ENCODE measurements at places on chromosomes 4 and X. TPM values are rescaled to one million over a fixed set of nuclear protein-coding genes. Genes with fewer than 3 reads are reported as not detected.

DNA sequence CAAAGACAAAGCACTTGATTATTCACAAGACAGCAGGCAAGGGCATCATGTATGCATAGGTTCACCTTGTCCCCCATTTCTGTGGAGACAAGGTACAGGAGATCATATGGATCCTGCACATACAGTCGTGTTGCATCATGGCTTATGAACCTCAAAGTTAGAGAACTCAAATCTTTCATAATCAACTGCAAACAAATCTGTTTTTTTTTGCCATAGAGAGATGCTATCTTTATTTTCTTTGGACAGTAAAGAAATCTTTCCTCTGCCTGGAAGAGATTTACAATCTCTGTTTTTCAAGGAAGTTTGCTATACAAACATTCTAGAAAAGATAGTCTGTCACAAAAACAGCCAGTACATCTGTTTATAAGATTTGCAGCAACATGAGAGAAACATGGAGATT, 578.8 kb downstream of the ANKRD50 start:
- no peak overlapping the region for H3K4me3 ChIP-seq
- H3K4me1 ChIP-seq: no peaks in the 10 kb centered on the region
- H3K36me3 ChIP-seq: no peaks in the 10 kb centered on the region
- DNase-seq: no peak

The REELD1 gene
- total RNA-seq: 0.29 TPM

DNA sequence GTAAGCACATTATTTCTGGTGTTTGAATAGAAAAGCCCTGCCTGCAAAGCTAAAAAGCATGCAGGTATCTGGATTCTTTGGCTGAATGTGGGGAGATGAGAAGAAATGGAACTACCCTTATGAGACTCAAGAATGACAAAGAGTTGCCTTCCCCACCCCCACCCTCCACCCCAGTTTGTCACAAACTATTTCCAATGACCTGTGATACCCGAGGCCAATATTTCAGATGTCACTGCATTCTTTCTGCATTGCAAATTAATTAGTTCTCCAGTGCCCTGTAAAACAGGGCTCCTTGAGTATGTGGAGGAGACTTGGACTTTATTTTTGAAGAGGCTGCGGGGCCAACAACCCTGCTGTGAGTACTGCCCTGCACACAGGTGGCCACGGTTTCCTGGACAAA, 116.4 kb downstream of the ZNF827 start:
- H3K27me3 ChIP-seq: no peaks in the 10 kb centered on the region
- no peak overlapping the region for H3K4me3 ChIP-seq
- no peaks in the 10 kb centered on the region for H3K4me1 ChIP-seq
- no peak for DNase-seq

DNA sequence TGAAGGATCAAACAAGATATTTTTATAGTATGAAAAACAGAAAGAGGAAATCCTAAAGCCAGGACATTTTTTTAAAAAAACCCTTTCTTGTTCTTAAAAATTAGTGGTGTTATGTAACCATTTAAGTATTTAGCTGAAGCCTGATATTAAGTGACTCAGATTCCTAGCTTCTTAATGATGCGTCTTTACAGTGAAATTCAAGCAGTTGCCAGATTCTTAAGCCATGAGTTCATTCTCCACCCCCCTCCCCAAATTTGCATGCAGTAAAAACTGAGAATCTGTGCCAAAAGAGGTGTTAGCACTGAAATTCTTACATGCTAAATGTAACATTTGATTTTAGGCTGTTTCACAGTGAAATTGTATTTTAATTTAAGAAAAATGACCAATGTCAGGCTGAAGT, 180.8 kb downstream of the RAPGEF2 start:
- no peaks in the 10 kb centered on the region for H3K36me3 ChIP-seq
- no peak for DNase-seq
- H3K4me3 ChIP-seq: no peak overlapping the region
- no peak overlapping the region for H3K27ac ChIP-seq

- no peaks in the 10 kb centered on the region for H3K36me3 ChIP-seq
- H3K27ac ChIP-seq: no peak overlapping the region
- H3K27me3 ChIP-seq: no peaks in the 10 kb centered on the region
- DNase-seq: no peak
Observed at GRCh38 chrX:80879916-80880315, 70.2 kb upstream of the BRWD3 start.

DNA sequence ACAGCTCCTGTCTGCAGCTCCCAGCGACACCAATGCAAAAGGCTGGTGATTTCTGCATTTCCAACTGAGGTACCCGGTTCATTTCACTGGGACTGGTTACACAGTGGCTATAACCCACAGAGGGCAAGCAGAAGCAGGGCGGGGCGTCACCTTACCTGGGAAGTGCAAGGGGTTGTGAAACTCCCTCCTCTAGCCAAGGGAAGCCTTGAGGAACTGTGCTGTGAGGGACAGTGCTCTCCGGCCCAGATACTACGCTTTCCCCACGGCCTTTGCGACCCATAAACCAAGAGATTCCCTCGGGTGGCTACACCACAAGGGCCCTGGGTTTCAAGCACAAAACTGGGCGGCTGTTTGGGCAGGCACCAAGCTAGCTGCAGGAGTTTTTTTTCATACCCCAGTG, 218.9 kb downstream of the PPP3CA start:
- no peaks in the 10 kb centered on the region for H3K27me3 ChIP-seq
- DNase-seq: no peak
- no peaks in the 10 kb centered on the region for H3K36me3 ChIP-seq
- no peak overlapping the region for H3K4me3 ChIP-seq

- H3K4me3 ChIP-seq: no peak overlapping the region
- H3K4me1 ChIP-seq: peaks cover 11% of the 10 kb centered on the region
- no peaks in the 10 kb centered on the region for H3K27me3 ChIP-seq
- DNase-seq: no peak
- peak overlapping the region; percentile 3 for H3K27ac ChIP-seq
- H3K36me3 ChIP-seq: no peaks in the 10 kb centered on the region
Observed at GRCh38 chr4:30769093-30769492, 48.9 kb downstream of the PCDH7 start.

DNA sequence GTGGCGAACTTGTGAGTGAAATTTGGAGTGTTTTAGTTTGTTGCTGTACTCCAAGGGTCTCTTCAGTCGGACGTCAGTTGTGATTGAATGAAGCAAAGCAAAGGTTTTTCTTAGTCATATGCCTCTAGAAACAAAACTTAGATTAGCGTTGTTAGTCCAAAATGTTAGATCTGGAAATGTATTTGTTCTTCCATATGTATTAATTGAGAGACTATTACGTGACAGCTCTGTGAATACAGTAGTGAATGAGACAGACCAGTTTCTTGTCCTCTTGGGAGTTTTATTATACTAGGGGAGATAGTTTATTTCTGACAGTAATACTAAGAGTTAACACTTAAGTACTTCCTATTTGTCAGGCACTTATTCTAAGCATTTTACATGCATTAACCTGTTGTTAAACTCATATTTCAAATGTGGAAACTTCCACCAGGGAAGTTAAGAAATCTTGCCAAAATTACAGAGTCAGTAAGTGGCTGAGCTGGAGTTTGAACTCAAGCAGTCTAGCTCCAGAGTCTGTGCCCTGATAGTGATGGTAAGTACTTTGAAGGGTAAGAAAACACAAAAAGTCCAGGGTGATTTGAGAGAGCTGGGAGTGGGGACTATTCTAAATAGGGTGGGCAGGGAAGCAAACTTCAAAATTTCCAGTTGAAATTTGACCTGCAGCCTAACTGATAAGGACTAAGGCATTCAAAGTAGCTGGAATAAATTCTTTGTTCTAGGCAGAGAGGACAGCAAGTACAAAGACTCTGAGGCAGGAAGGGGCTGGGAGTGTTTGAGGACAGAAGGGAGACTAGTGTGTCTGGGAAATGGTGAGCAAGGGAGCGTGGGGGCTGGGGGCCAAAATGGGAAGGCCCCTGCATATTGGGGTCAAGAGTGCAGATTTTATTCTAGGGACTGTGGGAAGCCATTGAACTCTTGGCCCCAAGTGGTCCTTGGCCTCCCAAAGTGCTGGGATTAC, 17.0 kb downstream of the ADD1 start:
- H3K4me3 ChIP-seq: no peak overlapping the region
- H3K27me3 ChIP-seq: no peaks in the 10 kb centered on the region
- H3K36me3 ChIP-seq: no peaks in the 10 kb centered on the region
- H3K27ac ChIP-seq: no peak overlapping the region
- H3K4me1 ChIP-seq: peaks cover 8% of the 10 kb centered on the region

GRCh38 chrX:39458779-39459178, 639.0 kb downstream of the BCOR start:
- no peak overlapping the region for H3K4me3 ChIP-seq
- no peaks in the 10 kb centered on the region for H3K4me1 ChIP-seq
- H3K27ac ChIP-seq: no peak overlapping the region
- no peaks in the 10 kb centered on the region for H3K36me3 ChIP-seq
- no peak for DNase-seq
- no peaks in the 10 kb centered on the region for H3K27me3 ChIP-seq

The PLXNB3 gene
- 18.0 TPM for total RNA-seq

The TADA2B gene
- total RNA-seq: 19.2 TPM

- H3K27ac ChIP-seq: no peak overlapping the region
- DNase-seq: no peak
- H3K27me3 ChIP-seq: no peaks in the 10 kb centered on the region
- H3K4me1 ChIP-seq: no peaks in the 10 kb centered on the region
Observed at GRCh38 chrX:9355739-9356138, 109.1 kb upstream of the TBL1X start.

DNA sequence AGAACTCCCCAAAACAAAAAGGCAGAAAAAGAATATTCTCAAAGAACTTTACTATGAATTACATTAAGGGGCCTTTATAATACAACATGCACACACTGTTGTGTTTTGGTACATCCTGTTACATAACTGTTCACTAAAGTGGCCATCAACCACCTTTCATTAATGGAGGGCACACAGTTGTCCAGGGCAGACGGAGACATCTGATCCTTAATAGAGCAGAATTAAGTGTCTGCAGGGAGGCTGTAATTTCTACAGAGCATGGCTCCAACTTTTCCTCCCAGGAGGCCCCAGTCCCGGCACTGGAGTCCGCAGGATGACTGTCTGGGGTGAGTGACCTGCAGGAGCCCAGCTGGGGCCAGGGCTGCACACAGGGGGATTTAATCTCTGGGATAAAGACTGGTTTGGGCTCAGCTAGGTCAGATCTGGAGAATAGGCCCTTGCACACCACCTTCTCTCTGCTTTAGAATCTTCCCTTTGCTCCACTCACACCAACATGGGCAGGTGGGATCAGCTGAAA, 233.4 kb downstream of the MAML3 start:
- no peak overlapping the region for H3K4me3 ChIP-seq
- H3K36me3 ChIP-seq: no peaks in the 10 kb centered on the region
- H3K27ac ChIP-seq: no peak overlapping the region
- peaks cover 4% of the 10 kb centered on the region for H3K4me1 ChIP-seq

The FAM149A gene
- 7.9 TPM for total RNA-seq

The GLA gene
- 26.0 TPM for total RNA-seq

DNA sequence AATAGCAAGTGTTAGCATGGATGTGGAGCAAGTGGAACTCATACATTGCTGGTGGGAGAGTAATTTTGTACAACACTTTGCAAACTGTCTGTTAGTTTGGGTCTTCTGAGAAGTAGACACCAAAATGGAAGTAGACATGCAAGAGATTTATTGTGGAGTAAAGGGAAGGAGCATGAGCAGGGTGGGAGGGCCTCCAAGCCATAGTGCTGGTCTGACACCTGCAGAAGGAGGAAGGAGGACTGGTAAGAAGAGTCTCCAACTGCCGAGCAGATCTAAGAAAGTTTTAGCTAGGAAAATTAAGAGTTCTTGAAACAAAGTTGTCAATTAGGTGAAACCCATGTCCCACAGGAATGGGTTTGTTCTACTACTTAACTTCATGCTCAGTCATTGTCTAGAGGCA, 64.0 kb upstream of the DDIT4L start:
- no peak for DNase-seq
- H3K27ac ChIP-seq: no peak overlapping the region
- no peaks in the 10 kb centered on the region for H3K27me3 ChIP-seq
- H3K36me3 ChIP-seq: no peaks in the 10 kb centered on the region

- H3K4me3 ChIP-seq: no peak overlapping the region
- H3K27ac ChIP-seq: no peak overlapping the region
- no peaks in the 10 kb centered on the region for H3K27me3 ChIP-seq
Observed at GRCh38 chr4:43690116-43690515, 758.5 kb downstream of the KCTD8 start.

DNA sequence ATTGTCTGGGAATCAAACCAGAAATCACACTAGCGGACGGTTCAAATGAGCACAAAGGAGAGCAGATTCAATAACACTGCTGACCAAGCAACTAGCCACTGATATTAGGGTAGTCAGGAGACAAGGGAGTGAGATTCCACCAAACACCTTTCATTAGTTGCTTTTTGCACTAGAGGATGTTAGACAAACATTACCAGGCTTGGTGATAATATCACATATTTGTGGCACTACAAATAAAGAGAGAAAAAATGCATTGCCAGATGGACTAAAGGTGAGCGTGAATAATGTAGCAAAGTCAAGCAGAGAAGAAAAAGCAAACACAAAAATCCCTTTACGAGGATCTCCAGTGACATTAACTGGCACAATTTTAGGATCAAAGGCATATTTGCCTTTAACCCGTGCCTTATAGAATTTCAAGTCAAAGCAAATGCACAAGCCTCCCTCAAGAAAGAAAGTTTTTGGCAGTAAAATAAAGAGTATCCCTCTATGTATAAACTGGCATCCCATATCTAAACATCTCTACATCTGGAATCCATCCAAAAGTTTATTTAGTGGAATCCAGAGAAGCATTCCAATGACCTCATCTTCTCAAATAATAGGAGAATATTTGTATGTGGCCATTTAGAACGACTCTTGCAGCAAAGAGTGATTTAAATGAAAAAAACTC, 290.9 kb downstream of the KCTD8 start:
- DNase-seq: no peak
- H3K36me3 ChIP-seq: no peaks in the 10 kb centered on the region
- H3K4me3 ChIP-seq: no peak overlapping the region
- no peaks in the 10 kb centered on the region for H3K27me3 ChIP-seq
- no peak overlapping the region for H3K27ac ChIP-seq

- H3K4me3 ChIP-seq: no peak overlapping the region
- H3K27ac ChIP-seq: no peak overlapping the region
- no peaks in the 10 kb centered on the region for H3K27me3 ChIP-seq
- H3K4me1 ChIP-seq: no peaks in the 10 kb centered on the region
Observed at GRCh38 chr4:108906866-108907367, 144.1 kb upstream of the ETNPPL start.

- H3K27me3 ChIP-seq: no peaks in the 10 kb centered on the region
- H3K4me1 ChIP-seq: no peaks in the 10 kb centered on the region
Observed at GRCh38 chr4:160592258-160592657, 1489.4 kb downstream of the RAPGEF2 start.

DNA sequence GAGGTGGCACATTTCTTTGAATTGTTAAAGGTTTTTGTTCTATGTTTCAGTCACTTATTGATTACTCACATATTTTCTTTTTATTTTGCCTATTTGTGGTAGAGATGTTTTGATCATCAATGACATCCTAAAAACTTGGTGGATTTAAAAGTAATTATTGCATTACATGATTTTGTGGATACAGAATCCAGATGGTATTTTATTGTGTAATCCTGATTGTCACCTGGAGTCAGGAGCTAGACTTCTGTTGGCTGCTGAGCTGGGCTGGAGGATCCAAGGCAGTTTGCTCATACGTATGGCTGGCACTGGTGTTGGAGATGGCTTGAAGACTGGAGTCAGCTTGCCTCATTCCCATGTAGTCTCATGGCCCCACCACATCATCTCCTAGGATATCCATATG, 1009.6 kb upstream of the PCDH7 start:
- no peaks in the 10 kb centered on the region for H3K36me3 ChIP-seq
- no peak overlapping the region for H3K4me3 ChIP-seq
- no peak overlapping the region for H3K27ac ChIP-seq
- no peak for DNase-seq
- H3K27me3 ChIP-seq: no peaks in the 10 kb centered on the region

The OPN1MW2 gene
- total RNA-seq: not detected

The ACE2 gene
- total RNA-seq: 0.88 TPM

The STS gene
- total RNA-seq: 12.3 TPM

The ADRA2C gene
- total RNA-seq: 36.4 TPM

The SEC24B gene
- total RNA-seq: 40.8 TPM

The SPANXN4 gene
- not detected for total RNA-seq

All from aorta (tissue), 5 donors.